ENCODE measurements at places on chromosomes 6 and 20. TPM values are rescaled to one million over a fixed set of nuclear protein-coding genes. Genes with fewer than 3 reads are reported as not detected.

The TMEM200A gene
- 0.42 TPM for total RNA-seq

DNA sequence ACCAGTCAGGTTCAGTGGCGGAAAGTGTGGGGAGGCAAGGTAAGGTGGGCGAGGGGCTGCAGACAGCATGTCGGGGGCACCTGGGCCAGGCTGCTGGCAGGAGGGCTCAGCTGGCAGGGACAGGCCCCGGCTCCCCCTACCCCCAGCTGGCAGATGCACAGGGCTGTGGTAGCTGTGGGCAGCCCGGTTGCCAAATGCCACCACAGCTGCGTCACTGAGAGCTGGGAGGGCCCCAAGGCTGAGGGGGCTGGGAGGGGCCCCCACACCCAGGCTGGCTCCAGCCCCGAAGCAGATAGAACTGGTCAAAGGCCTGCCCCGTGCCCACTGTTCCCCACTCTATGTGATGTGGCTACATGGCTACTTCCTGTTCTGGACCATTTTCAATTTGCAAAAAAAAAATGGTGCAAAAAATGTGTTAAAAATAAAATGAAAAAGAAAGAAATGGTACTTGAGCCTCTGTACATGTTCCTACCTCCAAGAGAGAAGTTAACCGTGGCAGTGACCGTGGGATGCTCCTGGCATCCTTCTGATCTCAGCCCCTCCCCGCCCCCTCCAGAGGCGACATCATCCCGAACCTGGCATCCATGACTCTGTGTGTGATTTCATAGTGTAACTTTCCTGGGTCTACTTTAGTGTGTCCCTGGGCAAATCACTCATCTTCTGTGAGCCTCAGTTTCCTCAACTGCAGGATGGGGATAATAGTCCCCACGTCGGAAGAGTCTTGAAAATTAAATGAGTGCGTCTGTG is 64.4 kb downstream of the UBE2V1 start:
- no peaks in the 10 kb centered on the region for H3K36me3 ChIP-seq
- no peaks in the 10 kb centered on the region for H3K4me1 ChIP-seq
- H3K27me3 ChIP-seq = no peaks in the 10 kb centered on the region
- no peak overlapping the region for H3K27ac ChIP-seq

The GMDS gene
- 40.8 TPM for total RNA-seq

DNA sequence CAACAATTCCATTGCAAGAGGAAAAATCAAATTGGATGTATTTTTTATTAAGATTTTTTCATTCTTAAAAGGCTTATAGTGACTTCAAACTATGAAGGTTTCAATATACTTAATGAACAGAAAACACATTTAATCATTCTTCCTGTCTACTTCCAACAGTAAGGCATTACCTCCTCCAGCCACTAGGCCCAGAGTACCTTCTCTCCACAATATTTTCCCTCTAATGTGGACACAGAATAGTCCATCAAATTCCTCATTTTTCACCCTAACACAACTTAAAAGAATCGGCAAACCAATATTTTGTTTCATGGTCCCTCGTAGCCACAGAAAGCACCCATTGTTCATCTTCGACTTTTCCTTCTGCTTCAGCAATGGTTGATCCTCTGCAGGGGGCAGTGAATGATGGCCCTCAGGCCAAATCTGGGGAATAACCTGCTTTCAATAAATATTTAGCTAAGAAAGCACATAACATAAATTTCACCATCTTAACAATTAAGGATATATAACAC is 335.4 kb upstream of the ID4 start:
- no peaks in the 10 kb centered on the region for H3K27me3 ChIP-seq
- H3K4me1 ChIP-seq = no peaks in the 10 kb centered on the region
- H3K27ac ChIP-seq = no peak overlapping the region
- H3K36me3 ChIP-seq = no peaks in the 10 kb centered on the region
- no peak overlapping the region for H3K4me3 ChIP-seq

DNA sequence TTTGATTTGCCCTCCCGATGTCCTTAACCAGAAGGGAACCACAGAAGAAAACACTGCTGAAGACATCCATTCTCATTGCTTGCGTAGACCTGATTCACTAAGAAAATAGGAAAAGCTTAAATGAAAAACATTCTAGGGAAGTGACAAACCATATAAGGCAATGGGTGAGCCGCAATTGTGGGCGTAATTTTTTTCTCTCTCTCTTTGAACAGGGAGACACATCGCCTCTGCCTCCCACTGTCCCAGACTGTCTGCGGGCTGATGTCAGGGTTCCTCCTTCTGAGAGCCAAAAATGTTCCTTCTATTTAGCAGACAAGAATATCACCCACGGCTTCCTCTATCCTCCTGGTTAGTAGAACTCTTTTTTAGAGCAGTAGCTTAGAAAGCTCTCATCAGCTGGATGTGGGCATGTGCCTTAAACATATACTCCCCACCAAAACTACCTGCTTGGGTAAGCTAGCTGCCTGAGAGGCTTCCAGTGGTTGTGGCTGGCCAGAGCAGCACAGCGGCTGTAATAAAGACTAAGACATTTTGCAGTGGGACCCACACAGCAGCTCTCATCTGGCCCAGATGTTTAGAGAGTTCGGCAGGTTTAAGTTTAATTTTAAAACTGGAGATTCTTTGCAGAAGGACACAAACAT is 22.7 kb upstream of the CTAGE9 start:
- H3K4me1 ChIP-seq = no peaks in the 10 kb centered on the region
- no peaks in the 10 kb centered on the region for H3K27me3 ChIP-seq
- no peak overlapping the region for H3K27ac ChIP-seq
- H3K4me3 ChIP-seq = no peak overlapping the region

GRCh38 chr6:137923866-137924653 is 57.0 kb downstream of the TNFAIP3 start:
- H3K4me3 ChIP-seq = no peak overlapping the region
- H3K4me1 ChIP-seq = peaks cover 6% of the 10 kb centered on the region
- no peaks in the 10 kb centered on the region for H3K36me3 ChIP-seq

GRCh38 chr6:88725111-88725975 is 238.1 kb downstream of the RNGTT start:
- H3K36me3 ChIP-seq = no peaks in the 10 kb centered on the region
- H3K4me1 ChIP-seq = no peaks in the 10 kb centered on the region
- no peak for DNase-seq
- H3K4me3 ChIP-seq = no peak overlapping the region
- H3K27me3 ChIP-seq = no peaks in the 10 kb centered on the region
- no peak overlapping the region for H3K27ac ChIP-seq

The SLC2A10 gene
- 14.3 TPM for total RNA-seq

DNA sequence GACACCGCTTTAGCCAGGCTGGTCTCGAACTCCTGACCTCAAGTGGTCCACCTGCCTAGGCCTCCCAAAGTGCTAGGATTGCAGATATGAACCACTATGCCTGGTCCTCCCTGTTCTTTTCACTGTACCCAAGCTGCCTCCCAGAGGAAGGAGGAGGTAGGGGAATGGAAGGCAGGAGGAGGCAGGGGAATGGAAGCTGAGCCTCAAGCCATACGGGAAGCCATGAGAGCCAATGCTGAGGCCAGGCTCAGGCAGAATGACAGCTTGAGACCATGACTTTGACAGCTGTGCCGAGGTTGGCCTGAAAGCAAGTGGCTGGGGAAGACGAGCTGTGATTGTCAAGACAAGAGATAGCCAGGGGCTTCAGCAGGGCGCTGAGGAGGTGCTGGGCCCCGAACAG is 13.6 kb upstream of the ZNF335 start:
- no peak for DNase-seq
- no peak overlapping the region for H3K27ac ChIP-seq
- H3K4me1 ChIP-seq = no peaks in the 10 kb centered on the region

DNA sequence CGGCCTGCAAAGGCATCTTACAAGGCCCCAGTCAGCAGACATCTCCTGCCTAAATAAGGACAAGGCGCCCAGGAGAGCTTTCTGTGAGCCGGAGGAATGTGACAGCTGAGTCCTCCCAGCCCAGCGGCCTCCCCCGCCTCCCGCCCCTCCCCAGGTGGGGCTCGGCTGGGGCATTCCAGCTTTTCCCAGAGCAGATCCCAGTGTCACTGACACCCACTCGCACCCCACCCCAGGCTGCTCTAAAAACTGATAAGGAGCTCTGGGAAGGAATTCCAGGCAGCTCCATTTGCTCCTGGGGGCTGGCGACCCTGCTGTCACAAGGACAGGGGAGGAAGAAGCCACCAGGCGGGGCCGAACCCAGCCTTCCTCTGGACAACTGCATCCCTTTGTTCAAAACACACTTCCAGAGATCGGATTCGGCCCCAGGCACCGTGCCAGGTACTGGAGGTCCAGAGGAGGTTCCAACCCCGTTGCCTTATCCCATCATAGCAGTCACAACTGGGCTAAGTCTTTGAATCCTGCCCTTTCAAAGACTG is 49.7 kb downstream of the JPH2 start:
- peaks cover 3% of the 10 kb centered on the region for H3K27me3 ChIP-seq
- DNase-seq = no peak
- no peak overlapping the region for H3K4me3 ChIP-seq
- H3K4me1 ChIP-seq = no peaks in the 10 kb centered on the region
- H3K36me3 ChIP-seq = no peaks in the 10 kb centered on the region

GRCh38 chr6:20266851-20267608 is 54.8 kb upstream of the MBOAT1 start:
- DNase-seq = no peak
- H3K4me3 ChIP-seq = no peak overlapping the region
- no peaks in the 10 kb centered on the region for H3K4me1 ChIP-seq
- no peaks in the 10 kb centered on the region for H3K36me3 ChIP-seq
- H3K27me3 ChIP-seq = no peaks in the 10 kb centered on the region

- H3K36me3 ChIP-seq = no peaks in the 10 kb centered on the region
- H3K27ac ChIP-seq = no peak overlapping the region
- DNase-seq = no peak
- H3K4me3 ChIP-seq = no peak overlapping the region
- H3K4me1 ChIP-seq = no peaks in the 10 kb centered on the region
Measured at GRCh38 chr20:18004384-18005031, 35.7 kb downstream of the MGME1 start.

GRCh38 chr20:6240059-6240458 is 117.2 kb upstream of the FERMT1 start:
- DNase-seq = no peak
- no peaks in the 10 kb centered on the region for H3K36me3 ChIP-seq
- no peak overlapping the region for H3K4me3 ChIP-seq
- no peaks in the 10 kb centered on the region for H3K4me1 ChIP-seq
- H3K27me3 ChIP-seq = no peaks in the 10 kb centered on the region
- no peak overlapping the region for H3K27ac ChIP-seq

DNA sequence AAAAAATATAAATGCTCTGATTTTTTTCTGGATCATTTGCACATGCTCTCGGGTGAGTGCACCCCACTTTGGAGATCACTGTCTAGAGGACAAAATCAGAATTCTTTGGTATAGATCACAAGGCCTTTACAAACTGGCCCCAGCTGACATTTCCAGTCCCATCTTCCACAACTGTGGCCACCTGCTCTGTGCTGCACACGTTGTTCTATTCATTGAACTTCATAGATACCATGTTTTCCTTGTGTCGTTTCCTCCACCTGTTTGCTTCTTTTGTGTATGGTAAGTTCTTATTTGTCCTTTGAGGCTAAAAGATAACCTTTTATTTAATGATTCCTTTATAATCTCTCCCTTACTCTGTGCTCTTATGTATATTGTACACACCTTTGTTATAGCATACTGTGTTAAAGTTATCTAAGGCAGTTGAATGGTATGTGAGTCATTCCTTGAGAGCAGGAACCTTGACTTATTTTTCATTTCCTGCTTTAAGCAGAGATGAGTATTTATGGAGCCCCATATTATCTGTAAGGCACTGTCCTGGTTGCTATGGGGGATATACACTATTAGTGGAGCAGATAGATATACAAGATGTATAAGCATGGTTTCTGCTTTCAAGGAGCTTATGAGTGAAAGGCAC is 12.0 kb upstream of the SLC17A5 start:
- no peaks in the 10 kb centered on the region for H3K4me1 ChIP-seq
- no peak overlapping the region for H3K4me3 ChIP-seq
- no peaks in the 10 kb centered on the region for H3K27me3 ChIP-seq
- no peak for DNase-seq
- H3K27ac ChIP-seq = no peak overlapping the region

GRCh38 chr6:137871831-137872454 is 4.9 kb downstream of the TNFAIP3 start:
- H3K4me3 ChIP-seq = no peak overlapping the region
- peak overlapping the region; percentile 65 for H3K27ac ChIP-seq
- no peaks in the 10 kb centered on the region for H3K27me3 ChIP-seq
- H3K36me3 ChIP-seq = peaks cover 28% of the 10 kb centered on the region
- no peak for DNase-seq

DNA sequence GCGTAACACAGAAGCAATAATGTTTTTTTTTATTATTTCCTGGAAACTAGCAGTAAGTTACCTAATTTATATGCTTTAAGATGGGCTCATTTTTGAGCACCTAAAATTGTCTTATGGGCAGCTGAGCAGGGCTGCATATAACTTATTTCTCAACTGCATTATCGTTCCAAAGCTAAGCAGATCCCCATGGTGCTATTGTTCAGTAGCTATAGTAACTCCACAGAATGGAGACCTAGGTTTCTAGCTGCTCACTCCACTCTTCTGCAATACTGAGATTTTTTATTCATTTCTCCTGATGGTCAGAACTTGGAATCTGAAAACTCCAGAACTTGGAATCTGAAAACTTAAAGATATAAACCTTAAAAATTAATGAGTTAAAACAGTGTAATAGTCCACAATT is 18.7 kb downstream of the CRISP1 start:
- H3K4me3 ChIP-seq = no peak overlapping the region
- H3K4me1 ChIP-seq = no peaks in the 10 kb centered on the region
- H3K36me3 ChIP-seq = no peaks in the 10 kb centered on the region
- DNase-seq = no peak
- H3K27me3 ChIP-seq = no peaks in the 10 kb centered on the region
- no peak overlapping the region for H3K27ac ChIP-seq

- no peaks in the 10 kb centered on the region for H3K36me3 ChIP-seq
- H3K27me3 ChIP-seq = no peaks in the 10 kb centered on the region
- no peak for DNase-seq
Measured at GRCh38 chr6:5004373-5005037, 668 bp upstream of the RPP40 start.

GRCh38 chr6:165628955-165629354 is 34.1 kb downstream of the PDE10A start:
- DNase-seq = no peak
- no peaks in the 10 kb centered on the region for H3K4me1 ChIP-seq
- peaks cover 4% of the 10 kb centered on the region for H3K27me3 ChIP-seq

DNA sequence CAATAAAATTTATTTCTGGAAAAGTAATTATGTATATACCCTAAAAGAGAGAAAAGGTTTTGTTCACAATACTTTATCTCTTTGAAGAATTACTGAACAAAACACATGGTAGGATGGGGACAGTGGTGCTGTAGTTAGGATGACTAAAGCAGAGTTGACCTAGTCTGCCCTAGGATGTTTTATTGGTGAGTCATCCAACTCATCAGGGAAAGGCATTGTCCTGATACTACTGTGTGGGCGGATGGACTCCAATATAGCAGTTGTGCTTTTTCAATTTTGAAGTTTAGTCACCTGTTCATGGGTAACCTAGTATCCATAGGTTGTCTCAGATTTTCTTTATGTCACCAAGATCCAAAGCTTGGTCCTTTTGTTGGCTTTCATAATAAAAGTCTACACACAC is 53.3 kb upstream of the EYS start:
- no peaks in the 10 kb centered on the region for H3K36me3 ChIP-seq
- H3K27me3 ChIP-seq = no peaks in the 10 kb centered on the region
- H3K4me1 ChIP-seq = no peaks in the 10 kb centered on the region
- H3K27ac ChIP-seq = no peak overlapping the region
- H3K4me3 ChIP-seq = no peak overlapping the region

The MYO6 gene
- total RNA-seq = 19.9 TPM

The PLA2G7 gene
- 0.14 TPM for total RNA-seq

- no peak for DNase-seq
- H3K27me3 ChIP-seq = no peaks in the 10 kb centered on the region
- H3K36me3 ChIP-seq = no peaks in the 10 kb centered on the region
- no peak overlapping the region for H3K27ac ChIP-seq
Measured at GRCh38 chr6:37201726-37202125, 31.8 kb downstream of the PIM1 start.
